ENCODE measurements at places on chromosomes 12 and 14. TPM values are rescaled to one million over a fixed set of nuclear protein-coding genes. Genes with fewer than 3 reads are reported as not detected.

DNA sequence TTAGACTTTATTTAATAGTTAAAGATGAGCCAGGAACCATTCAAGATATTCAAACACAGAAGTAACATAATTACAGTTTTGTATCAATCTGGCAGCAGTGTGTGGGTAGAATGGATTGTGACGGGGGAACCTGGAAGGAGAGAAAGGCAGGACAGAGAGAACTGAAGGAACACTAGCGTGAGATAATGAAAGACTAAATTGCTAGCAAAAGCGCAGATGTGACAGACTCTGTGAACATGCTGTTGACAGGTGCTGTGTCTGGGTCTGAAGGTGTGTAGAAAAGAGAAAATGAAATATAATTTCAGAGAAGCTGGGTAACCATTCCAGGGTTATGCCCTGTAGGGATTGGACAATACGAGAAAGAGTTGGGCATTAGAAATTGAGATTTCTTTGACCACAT is 372.3 kb downstream of the SYT1 start:
- H3K36me3 ChIP-seq = no peaks in the 10 kb centered on the region
- H3K4me3 ChIP-seq = no peak overlapping the region
- no peaks in the 10 kb centered on the region for H3K27me3 ChIP-seq
- DNase-seq = no peak
- H3K4me1 ChIP-seq = no peaks in the 10 kb centered on the region

DNA sequence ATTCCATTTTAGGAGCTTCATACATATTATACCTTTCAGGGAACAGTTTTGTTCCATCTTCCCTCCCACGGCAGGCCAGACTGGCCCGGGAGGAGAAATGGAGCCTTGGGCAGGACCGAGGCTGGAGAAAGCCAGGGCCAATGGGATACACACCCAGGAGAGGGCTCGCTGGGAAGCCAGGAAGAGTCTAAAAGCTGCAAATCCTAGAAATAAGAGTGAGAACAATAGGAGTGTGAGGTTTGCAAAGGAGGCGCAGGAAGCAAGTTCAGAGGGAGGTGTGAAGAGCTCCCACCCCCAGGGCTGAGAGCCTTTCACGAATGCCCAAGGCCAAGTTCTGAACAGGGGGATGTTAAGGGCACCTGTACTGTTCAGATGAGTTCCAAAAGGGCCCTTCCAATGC is 67.5 kb upstream of the CPSF6 start:
- no peak overlapping the region for H3K27ac ChIP-seq
- H3K4me3 ChIP-seq = no peak overlapping the region
- no peaks in the 10 kb centered on the region for H3K36me3 ChIP-seq
- H3K4me1 ChIP-seq = peaks cover 3% of the 10 kb centered on the region
- no peaks in the 10 kb centered on the region for H3K27me3 ChIP-seq

- no peak for DNase-seq
- H3K4me1 ChIP-seq = no peaks in the 10 kb centered on the region
- no peak overlapping the region for H3K4me3 ChIP-seq
- no peak overlapping the region for H3K27ac ChIP-seq
Observed at GRCh38 chr12:81000831-81001230, 63.1 kb upstream of the LIN7A start.

GRCh38 chr12:131589966-131590365 is 120.9 kb upstream of the SFSWAP start:
- DNase-seq = no peak
- H3K4me3 ChIP-seq = no peak overlapping the region
- no peaks in the 10 kb centered on the region for H3K4me1 ChIP-seq
- no peaks in the 10 kb centered on the region for H3K36me3 ChIP-seq
- H3K27me3 ChIP-seq = no peaks in the 10 kb centered on the region
- H3K27ac ChIP-seq = no peak overlapping the region

GRCh38 chr14:68675233-68675577 is 117.7 kb downstream of the ZFP36L1 start:
- no peak overlapping the region for H3K27ac ChIP-seq
- DNase-seq = no peak
- H3K4me3 ChIP-seq = no peak overlapping the region
- H3K27me3 ChIP-seq = no peaks in the 10 kb centered on the region
- H3K4me1 ChIP-seq = peaks cover 6% of the 10 kb centered on the region
- H3K36me3 ChIP-seq = no peaks in the 10 kb centered on the region

DNA sequence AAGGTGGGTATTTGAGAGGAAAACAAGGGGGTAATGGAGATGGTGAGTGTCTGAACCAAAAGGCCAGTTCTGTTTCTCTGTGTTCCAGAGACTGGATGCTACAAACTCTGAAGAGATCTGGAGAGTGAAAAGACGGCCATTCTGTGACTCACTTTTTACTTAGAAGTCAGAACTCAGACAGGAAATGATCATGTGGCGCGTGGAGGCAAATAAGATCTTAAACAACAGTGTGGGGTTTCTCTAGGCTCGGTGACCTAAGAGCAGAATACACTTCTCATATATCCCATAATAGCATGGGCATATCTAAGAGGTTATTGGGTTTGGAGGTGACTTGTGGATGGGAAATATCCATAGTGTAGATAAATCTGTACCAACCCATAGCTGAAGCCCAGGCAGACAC is 463.5 kb downstream of the TMEM132D start:
- H3K27me3 ChIP-seq = no peaks in the 10 kb centered on the region
- H3K4me1 ChIP-seq = no peaks in the 10 kb centered on the region
- H3K36me3 ChIP-seq = no peaks in the 10 kb centered on the region
- no peak for DNase-seq
- no peak overlapping the region for H3K4me3 ChIP-seq
- H3K27ac ChIP-seq = no peak overlapping the region

DNA sequence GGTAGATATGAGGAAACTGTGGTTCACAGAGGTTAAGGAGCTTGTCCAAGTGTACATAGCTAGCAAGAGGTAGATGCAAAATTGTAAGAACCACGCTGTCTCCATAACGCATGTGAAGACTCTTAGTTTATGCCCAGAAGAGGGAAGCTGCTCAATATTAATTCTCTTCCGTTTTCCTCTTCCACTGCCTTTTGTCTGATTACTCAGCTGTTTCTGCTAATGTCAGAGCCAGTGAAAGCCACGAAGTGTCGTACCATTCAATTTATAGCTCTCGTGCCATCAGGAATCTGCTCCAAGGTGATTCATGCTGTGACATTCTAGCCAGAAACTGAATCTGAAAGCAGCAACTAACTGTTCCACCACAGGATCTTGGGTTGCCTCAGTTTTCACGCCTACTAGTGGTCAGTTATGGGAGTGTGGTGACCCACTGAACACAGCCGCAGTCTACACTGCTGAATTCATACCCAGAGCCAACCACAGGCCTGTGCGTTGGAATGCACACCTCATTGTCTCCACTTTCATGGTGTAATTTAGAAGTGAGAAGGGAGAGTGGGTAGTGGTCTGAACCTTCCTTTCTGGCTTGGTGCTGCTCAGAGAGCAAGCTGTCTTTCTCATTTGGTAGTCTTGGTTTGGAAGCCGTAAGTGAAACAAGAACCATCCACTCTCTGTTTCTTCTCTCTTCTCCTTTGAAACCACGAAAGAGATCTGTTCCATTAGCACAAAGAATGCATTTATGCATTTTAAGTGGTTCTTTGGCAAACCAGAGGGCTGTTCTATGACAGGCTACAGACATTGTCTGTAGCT is 74.2 kb upstream of the NAP1L1 start:
- no peaks in the 10 kb centered on the region for H3K27me3 ChIP-seq
- no peaks in the 10 kb centered on the region for H3K4me1 ChIP-seq
- no peaks in the 10 kb centered on the region for H3K36me3 ChIP-seq
- DNase-seq = no peak
- H3K27ac ChIP-seq = no peak overlapping the region
- H3K4me3 ChIP-seq = no peak overlapping the region

DNA sequence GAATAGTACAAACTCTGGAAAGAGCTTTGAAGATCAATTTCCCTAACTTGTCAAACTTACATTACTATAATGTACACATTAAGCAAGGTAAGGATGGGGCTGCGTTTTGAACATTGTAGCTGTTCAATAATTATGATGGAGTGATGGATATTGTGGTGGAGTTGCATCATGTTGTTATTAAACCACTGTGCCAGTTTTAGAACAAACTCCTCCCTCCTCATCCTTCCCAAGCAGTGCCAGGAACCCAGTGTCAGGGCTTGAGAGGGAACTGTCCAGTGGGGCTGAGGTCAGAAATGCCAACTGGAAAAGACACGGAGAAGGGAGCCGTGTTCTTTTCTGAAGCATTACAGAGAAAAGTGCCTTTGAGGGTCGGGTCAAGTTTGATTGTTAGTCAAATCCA is 31.9 kb upstream of the PAPOLA start:
- H3K36me3 ChIP-seq = no peaks in the 10 kb centered on the region
- no peaks in the 10 kb centered on the region for H3K27me3 ChIP-seq
- H3K4me3 ChIP-seq = no peak overlapping the region
- no peak for DNase-seq
- H3K4me1 ChIP-seq = no peaks in the 10 kb centered on the region
- no peak overlapping the region for H3K27ac ChIP-seq

DNA sequence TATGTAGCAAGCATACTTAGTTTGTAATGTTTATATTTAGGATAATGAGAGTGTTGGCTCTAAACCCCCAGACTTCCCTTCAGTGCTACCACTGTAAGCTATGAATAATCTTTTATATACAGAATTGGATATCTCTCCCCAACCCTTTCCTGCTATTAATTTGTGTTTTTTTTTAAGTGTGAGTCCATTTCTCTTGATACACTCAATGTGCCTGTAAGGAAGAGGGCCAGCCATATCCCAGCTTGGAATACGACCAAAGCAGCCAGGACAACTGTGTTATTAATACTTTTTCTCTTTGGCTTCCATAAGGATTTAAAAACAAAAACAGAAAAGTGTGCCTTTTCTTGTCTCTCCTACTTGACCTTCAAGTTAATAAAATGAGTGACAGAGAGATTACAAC is 116.7 kb downstream of the SNAPC1 start:
- no peaks in the 10 kb centered on the region for H3K4me1 ChIP-seq
- no peaks in the 10 kb centered on the region for H3K36me3 ChIP-seq
- no peak overlapping the region for H3K27ac ChIP-seq
- DNase-seq = no peak
- no peak overlapping the region for H3K4me3 ChIP-seq

DNA sequence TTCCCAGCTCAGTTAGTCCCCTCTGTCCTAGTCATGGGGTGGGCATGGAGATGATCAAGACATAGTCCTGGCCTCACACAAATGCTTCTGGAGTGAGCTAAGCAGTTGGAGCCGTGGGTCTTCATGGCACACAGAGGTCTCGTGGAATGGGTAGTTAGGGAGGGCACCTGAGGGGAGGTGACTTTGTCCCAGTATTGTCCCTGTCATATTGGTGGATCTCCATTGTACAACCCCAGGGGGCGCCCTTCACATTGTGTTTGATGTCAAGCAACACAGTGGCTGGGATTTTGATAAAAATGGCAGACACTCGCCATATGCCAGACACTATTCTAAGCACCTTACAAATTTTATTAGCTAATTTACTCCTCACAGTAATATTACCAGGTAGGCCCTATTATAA is 175.4 kb upstream of the LHX5 start:
- H3K36me3 ChIP-seq = no peaks in the 10 kb centered on the region
- DNase-seq = no peak
- H3K4me1 ChIP-seq = no peaks in the 10 kb centered on the region
- H3K4me3 ChIP-seq = no peak overlapping the region
- H3K27me3 ChIP-seq = no peaks in the 10 kb centered on the region
- no peak overlapping the region for H3K27ac ChIP-seq

GRCh38 chr14:63287666-63288483 is 30.9 kb downstream of the GPHB5 start:
- no peaks in the 10 kb centered on the region for H3K36me3 ChIP-seq
- no peak overlapping the region for H3K4me3 ChIP-seq
- DNase-seq = no peak
- no peaks in the 10 kb centered on the region for H3K4me1 ChIP-seq

DNA sequence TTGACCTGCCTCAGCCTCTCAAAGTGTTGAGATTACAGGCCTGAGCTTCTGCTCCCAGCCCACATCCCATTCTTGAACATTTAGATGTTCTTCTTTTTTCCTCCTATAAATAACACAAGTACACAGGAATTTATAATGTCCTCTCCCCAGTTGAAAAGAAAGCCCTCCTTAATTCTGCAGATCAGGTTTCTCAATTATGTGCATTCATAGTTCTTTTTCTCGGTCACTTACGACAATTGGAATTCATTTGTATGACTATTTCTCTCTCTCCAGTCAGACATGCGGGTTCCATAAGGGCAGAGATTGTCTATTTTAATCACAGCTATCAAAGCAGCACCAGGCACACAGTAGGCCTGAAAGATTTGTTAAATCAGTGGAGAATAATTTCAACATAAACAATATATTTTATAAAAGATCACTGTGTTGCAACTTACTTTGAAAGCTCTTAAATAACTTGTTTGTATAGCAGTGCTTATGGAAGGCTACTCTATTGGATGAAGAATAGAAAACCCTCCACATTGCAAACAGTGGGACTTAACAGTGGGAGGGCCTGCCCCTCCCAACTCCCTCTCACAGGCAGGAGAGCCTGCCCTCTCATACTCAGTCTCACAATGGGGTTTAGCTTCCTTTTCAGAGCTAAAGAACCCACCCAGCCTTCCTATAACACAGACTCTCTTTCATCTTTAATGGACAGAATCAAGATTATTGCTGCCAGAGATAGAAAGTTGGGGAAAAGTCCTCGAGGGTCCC is 84.1 kb upstream of the TRAF3 start:
- no peak for DNase-seq
- H3K4me3 ChIP-seq = no peak overlapping the region
- H3K36me3 ChIP-seq = no peaks in the 10 kb centered on the region
- no peaks in the 10 kb centered on the region for H3K27me3 ChIP-seq
- H3K4me1 ChIP-seq = peaks cover 1% of the 10 kb centered on the region
- no peak overlapping the region for H3K27ac ChIP-seq

- H3K36me3 ChIP-seq = no peaks in the 10 kb centered on the region
- H3K27me3 ChIP-seq = no peaks in the 10 kb centered on the region
- H3K4me3 ChIP-seq = no peak overlapping the region
- no peaks in the 10 kb centered on the region for H3K4me1 ChIP-seq
Observed at GRCh38 chr14:54669721-54670561, 103.0 kb downstream of the SAMD4A start.

Gene NR1H4
- 26.2 TPM for total RNA-seq

Gene NID2
- 55.8 TPM for total RNA-seq

Gene KLRC2
- not detected for total RNA-seq

Gene ANO2
- total RNA-seq = 6.0 TPM

Measured in ovary (tissue), 10 donors.